ENCODE measurements at places on chromosomes 2 and 18. TPM values are rescaled to one million over a fixed set of nuclear protein-coding genes. Genes with fewer than 3 reads are reported as not detected.

RESP18 gene
- not detected for total RNA-seq

HSPE1 gene
- total RNA-seq: 83.1 TPM

RNF152 gene
- 80.9 TPM for total RNA-seq

MAP4K4 gene
- 24.9 TPM for total RNA-seq

TMEM247 gene
- total RNA-seq: not detected

EVX2 gene
- total RNA-seq: not detected

PTPRN gene
- total RNA-seq: 2.3 TPM

CFAP65 gene
- 0.39 TPM for total RNA-seq
